ENCODE measurements at places on chromosomes 6 and 20.

DNA sequence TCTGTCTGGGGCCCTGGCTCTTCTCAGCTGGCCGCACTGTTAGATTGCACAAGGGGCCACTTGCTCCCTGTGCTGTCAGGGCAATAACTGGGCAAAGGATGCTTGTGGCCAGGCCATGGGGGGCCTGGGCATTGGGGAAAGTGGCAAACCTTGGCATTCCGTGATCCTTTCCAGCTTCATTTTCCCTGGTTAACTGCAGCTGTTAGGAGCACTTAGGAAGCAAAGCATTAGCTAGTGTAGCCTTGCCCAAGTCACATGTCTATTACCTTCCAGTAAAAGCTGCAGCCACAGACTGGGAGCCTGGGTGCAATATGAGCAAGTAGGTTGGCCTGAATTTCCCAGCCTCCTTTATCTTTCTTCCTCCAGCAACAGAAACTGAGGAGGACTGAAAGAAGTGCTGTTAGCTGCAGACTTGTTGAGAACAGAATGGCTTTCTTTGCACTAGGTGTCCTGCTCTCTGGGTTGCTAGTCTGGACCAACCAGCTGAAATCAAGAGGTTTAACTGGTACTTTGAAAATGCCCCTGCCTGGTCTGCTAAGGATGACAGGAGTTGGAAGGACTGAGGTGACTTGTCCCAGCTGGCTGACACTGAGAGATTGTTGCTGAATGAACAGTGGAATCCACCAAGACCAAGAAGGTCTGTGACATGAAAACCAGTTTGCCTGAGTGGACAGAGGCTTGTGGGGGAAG is 312.3 kb upstream of the SUPT3H start:
- no peak for DNase-seq

- no peak for DNase-seq
These were observed 23.5 kb upstream of the OCSTAMP start for GRCh38 chr20:46573788-46574584.

DNA sequence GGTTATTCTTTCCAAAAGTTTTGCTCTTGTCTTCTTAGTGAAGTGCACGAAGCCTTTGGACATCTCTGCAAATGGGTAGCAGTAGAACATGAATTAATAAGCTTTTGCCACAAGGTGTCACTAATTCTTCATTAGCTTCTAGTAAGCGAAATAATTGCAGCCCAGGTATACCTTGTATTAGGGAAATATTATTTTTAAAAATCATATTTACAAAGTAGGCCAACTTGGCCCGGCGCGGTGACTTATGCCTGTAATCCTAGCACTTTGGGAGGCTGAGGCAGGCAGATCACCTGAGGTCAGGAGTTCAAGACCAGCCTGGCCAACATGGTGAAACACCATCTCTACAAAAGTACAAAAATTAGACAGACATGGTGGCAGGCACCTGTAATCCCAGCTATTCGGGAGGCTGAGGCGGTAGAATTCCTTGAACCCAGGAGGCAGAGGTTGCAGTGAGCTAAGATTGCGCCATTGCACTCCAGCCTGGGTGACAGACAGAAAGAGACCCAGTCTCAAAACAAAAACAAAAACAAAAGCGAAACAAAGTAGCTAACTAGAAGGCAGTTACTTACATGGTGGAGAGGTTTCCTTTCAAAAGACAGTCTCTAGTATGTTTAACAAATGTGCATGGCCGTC is 8.8 kb upstream of the RSPH3 start:
- no peak for DNase-seq

DNA sequence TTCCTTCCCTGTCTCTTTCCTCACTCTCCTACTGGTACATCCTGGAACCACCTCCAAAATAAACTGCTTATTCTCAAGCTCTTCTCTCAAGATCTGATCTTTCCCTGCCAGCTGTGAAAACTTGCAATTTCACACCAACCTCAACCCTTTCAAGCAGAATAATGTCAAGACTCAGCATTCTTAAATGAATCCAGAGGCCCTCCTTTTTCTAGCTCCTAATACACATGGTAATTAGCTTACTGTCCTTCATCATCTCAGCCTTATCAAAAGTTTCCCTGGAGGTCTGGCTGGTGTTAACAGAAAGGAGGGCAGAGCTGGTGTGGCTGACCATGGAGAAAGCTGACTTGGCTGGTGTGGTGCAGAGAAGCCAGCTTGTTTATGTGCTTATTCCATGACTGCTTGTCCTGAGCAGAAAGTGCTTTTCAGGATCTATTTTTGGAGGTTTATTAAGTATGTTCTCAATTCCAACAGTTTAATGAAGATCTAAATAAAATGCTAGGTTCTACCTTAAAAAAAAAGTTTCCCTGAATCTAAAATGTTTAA is 50.5 kb downstream of the CFAP61 start:
- DNase-seq = no peak

GRCh38 chr6:28863604-28864325 is 60.0 kb downstream of the TRIM27 start:
- DNase-seq = peak; percentile 80

- DNase-seq = no peak
These were observed 132.5 kb downstream of the ALDH8A1 start for GRCh38 chr6:134817448-134817847.

- DNase-seq = no peak
These were observed 8.4 kb upstream of the TGM2 start for GRCh38 chr20:38173237-38174156.

DNA sequence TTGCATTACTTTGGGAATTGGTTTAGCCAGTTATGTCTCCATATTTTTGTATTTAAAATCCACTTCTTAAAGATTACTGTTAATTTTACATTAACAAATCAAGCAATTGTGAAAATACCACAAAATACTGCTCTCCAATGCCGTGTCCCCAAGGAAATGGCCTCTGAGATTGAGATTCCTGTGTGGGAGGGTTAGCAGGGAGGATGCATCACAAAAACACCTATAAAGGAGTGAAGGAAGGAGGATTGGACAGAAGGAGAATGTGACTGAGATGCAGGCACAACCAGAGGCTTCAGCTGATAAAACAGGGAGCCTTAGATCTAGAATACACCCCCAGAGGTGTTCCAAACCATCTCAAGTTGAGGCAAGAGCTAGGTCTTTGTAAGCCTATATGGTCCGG is 34.2 kb upstream of the NKAIN2 start:
- no peak for DNase-seq

- no peak for DNase-seq
These were observed 409.9 kb upstream of the MARCKS start for GRCh38 chr6:113447088-113447831.

- no peak for DNase-seq
These were observed 43.9 kb upstream of the MDFI start for GRCh38 chr6:41594326-41594725.

- DNase-seq = no peak
These were observed 86.5 kb downstream of the MAP7 start for GRCh38 chr6:136463743-136464142.

DNA sequence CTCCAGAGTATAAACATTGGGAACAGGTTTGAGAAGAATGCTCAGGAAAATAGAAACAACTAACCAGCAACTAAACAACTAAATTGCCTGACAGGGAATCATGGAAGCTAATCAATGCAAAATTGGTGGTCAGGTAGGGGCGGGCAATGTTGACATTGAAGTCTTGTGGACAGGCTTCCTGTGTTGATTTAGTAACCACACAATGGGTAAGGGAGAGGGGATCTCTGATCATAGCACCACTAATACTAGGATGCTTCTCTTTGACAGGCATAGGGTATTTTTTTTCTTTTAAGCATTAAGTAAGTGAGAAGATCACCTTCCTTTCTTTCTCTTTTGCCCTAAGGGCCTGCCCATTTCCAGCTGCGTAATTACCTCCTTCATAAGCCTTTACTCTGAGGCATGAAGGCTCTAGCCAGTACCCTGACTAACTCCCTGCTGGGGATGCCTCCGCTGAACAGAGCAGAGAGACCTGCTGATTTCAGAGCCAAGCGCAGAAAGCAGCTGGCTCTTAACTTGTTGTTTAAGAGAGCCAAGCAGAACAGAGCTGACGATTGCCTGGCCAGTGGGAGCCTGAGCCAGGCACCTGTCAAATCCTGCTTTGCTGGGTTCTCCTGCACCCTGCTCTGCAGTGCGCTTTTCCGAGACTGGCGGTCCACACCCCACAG is 118.7 kb downstream of the BMP2 start:
- no peak for DNase-seq

GRCh38 chr6:101015541-101015940 is 134.4 kb upstream of the ASCC3 start:
- no peak for DNase-seq

DNA sequence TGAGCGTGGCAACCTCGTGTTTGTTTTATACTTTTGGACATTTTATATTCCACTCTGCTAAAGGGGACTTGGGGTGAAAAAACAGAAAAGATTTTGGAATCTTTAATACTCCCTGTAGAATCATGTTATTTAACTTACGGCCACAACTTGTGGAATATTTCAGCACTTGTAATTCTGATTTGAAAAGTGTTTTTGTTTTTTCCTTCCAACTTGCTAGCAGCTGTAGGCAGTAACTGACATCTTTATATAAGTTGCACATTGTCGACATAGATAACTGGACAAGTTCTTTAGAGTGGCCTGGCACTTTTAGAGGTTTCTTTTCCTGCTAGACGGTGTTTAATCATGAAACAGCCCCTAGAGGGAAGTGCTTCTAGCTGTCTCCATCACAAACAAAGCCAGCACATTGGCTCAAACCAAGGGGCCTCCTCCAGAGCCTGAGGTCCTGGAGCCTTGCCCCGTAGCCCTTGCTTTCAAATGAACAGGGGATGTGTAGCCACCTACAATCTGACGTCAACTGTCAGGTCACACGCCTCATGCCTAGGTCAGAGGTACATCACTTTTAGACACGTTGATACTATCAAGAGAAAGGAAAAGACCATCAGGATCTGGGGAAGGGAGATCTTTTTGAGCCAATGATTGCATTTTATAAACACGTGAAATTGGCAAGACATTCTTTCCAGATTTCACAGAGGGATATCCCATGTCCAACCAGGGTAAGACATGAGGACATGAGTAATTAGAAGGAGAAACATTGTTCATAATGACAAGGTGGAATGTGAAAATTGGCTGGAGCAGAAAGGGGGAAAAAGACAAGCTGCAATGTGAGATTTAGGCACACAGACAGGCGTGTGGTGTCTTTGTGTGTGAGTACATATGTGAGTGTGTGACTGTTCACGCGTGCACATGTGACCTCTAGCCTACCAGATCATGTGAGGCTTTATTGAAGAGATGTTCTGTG is 92.1 kb downstream of the TXNDC5 start:
- no peak for DNase-seq

DNA sequence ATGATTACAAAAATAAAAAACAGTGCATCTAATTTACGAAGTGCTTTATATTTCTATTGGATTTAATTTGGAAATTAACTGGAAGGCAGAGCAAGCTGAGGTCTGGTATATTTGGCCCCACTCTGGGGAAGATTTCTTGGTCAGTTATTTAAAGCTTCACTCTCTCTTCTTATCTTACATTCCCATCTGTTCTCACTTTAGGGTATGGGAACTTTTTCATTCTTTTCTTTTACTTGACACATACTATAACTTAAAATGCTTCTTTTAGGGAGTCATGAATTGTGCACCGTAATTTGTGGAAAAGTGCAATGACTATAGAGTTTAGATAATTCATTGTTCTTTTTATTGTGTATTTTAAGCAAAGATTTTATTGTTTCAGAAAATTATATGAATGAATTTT is 170.4 kb downstream of the BCKDHB start:
- DNase-seq = no peak

- no peak for DNase-seq
These were observed 104.1 kb upstream of the AKIRIN2 start for GRCh38 chr6:87806099-87806498.

- DNase-seq = no peak
These were observed 105.9 kb downstream of the GRM4 start for GRCh38 chr6:34039943-34040342.

DNA sequence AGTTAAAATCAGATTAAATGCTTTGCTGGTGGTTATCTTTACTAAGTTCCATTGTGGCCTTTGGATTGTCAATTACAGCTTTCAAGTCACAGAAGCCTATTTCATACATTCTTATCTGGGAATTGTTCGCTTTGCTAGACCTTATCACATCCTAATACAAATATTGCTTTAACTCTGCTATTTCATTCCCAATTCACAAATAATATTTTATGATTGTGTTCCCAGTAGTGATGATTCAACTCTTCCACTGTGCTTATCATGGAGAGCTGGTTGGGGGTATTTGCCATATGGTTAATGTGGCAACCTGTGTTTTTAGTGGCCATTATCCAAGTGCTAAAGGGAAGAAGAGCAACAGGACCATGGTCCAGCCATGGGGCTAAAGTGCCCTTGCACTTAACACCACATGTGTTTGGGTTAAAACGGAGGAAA is 72.9 kb upstream of the GLP1R start:
- DNase-seq = no peak

DNA sequence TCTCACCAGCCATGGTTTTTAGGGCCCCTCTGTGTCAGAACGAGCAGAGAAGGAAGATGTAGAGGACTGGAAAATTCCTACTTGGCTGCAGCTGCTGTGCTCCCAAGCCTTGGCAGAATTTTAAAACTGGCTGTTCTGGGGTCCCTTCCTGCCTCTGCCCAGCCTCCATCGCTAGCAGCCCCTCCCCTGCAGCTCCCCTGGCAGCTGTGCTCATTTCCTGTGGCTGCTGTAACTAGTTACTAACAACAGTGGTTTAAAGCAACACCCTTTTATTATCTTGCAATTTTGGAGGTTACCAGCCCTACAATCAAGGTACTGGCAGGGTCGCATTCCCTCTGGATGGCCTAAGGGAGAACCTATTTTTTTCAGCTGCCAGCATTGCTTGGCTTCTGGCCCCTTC is 3.7 kb upstream of the CST11 start:
- no peak for DNase-seq

DNA sequence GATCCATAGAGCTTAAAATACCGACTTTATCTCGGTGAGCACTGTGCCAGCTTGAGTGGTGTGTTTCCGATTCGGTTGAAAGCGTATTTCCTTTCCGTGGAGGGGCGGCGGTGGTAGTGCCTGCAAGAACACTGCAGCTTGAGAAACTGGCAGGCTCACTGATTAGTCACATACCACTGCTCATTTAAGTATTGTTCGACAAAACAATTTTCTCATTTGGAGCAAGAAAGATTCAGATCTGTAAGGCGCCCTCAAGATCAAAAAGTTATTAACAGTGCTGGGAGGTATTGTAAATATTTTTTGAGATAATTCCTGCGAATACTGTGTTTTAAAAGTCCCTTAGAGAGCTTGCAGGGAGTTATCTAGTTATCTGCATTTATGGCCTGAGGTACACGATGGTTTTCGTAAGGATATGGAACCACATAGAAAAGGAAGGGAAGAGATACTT is 1.3 kb downstream of the MAPK14 start:
- peak; percentile 66 for DNase-seq

- no peak for DNase-seq
These were observed 222.8 kb downstream of the KIF16B start for GRCh38 chr20:16350465-16350864.

- DNase-seq = no peak
These were observed 612.3 kb upstream of the ZNF337 start for GRCh38 chr20:26308961-26309360.

DNA sequence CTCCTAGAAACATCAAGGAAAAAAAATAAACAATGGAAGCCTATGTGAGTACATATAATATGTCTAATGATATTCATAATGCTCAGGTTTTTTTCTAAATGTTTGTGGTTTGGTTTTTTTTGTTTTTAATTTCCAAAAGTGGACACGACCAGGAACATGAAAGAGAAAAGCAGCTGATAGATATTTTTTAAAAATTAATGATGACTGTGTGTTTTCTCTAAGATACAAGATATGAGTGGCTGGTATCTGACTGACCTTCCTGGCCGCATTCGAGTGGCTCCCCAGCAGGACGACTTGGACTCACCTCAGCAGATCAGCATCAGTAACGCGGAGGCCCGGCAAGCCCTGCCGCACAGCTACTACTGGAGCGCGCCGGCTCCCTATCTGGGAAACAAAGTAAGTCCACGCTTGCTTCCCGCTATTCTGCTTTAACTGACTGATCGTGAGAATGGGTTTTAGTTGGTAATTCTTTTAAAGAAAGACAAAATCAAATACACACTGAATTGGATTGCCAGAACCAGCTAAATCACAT is 309.6 kb downstream of the LAMA2 start:
- no peak for DNase-seq
